Stimulated activated CD8-positive, alpha-beta memory T cell treated with anti-CD3 and anti-CD28 coated beads, Interleukin-15, amount 100 ng/mL, for 4 hours (primary cell): ENCODE measurements at places on chromosomes 16 and 17.

- no peak for DNase-seq
Observed at GRCh38 chr17:2230877-2231276, 72.7 kb downstream of the SMG6 start.

DNA sequence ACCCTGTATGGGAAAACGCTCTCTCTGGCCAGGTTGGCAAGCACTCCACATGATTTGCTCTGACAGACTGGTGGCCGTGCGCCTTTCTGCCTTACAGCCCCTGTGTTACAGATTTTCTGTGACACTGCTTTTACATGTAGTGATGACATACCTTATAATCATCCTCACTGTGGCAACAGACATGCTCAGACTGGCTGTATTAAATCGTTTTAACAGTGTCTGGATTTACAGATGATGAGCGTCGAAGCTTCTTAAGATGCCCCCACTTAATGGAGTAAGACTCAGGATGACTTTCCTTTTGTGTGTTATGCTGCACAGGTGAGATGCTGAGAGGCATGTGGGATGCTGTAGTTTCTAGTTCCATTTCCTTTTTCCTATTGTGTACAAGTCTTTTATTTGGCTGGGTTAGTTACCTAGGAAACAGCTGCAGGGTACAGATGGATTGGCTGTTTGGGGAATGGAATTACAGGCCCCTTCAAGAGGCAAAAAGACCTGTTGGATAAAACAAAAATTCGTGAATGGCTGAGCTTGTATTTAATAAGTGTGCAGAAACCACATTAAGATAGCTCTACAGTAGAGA is 20.9 kb upstream of the VWA3A start:
- DNase-seq: no peak

GRCh38 chr17:41199421-41200078 is 9.9 kb downstream of the KRTAP9-1 start:
- no peak for DNase-seq

GRCh38 chr16:3009568-3010390 is 2.9 kb upstream of the CLDN9 start:
- no peak for DNase-seq

- no peak for DNase-seq
Observed at GRCh38 chr16:88558457-88559442, 11.5 kb upstream of the ZC3H18 start.
